Upper lobe of left lung (tissue), 6 donors: ENCODE measurements at places on chromosomes 1 and 21. TPM values are rescaled to one million over a fixed set of nuclear protein-coding genes. Genes with fewer than 3 reads are reported as not detected.

GJA9 gene
- total RNA-seq, result not detected

RNF2 gene
- 5.3 TPM for total RNA-seq

KLHDC8A gene
- total RNA-seq, result 0.34 TPM

DNA sequence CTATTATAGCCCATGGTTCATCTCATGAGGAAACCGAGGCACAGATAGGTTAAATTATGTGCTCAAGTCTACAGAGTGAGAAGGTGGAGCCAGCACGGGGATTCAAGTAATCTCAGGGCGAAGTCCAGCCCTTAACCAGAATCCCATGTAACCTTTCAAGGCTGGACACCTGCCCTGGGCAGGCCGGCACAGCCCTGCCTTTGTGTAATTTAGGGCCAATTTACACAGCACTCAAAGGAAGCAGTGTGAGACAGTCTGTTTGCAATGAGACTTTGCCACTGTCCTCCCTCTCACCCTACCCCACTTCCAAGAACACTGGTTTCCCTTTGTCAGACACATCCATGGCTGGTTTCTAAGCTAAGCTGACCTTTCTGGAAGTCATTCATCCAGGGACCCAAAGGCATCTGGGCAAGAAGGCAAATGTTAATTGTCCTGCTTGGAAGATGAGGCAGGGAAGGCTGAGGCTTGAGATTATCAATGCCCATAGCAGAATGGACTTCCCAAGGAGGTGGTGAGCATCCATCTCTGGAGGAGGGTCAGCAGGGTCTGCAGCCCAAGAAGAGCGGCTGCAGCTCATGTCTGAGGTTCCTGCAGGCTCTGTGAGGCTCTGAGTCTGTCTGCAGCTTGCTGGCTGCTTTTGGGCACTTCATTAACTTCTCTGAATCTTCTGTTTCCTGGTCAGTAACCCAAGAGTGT, 159.2 kb downstream of the TRABD2B start:
- no peaks in the 10 kb centered on the region for H3K4me1 ChIP-seq
- no peaks in the 10 kb centered on the region for H3K27me3 ChIP-seq
- no peaks in the 10 kb centered on the region for H3K36me3 ChIP-seq
- H3K4me3 ChIP-seq, result no peak overlapping the region
- DNase-seq, result no peak

- H3K36me3 ChIP-seq, result no peaks in the 10 kb centered on the region
- H3K27me3 ChIP-seq, result no peaks in the 10 kb centered on the region
- no peak for DNase-seq
- no peak overlapping the region for H3K4me3 ChIP-seq
- H3K4me1 ChIP-seq, result no peaks in the 10 kb centered on the region
- no peak overlapping the region for H3K27ac ChIP-seq
Measured at GRCh38 chr1:247551721-247552120, 2.8 kb downstream of the GCSAML start.

- H3K4me3 ChIP-seq, result no peak overlapping the region
- H3K27me3 ChIP-seq, result no peaks in the 10 kb centered on the region
- DNase-seq, result no peak
- H3K27ac ChIP-seq, result no peak overlapping the region
- no peaks in the 10 kb centered on the region for H3K36me3 ChIP-seq
Measured at GRCh38 chr1:152179566-152179965, 20.5 kb upstream of the RPTN start.

- no peaks in the 10 kb centered on the region for H3K36me3 ChIP-seq
- H3K4me3 ChIP-seq, result no peak overlapping the region
- peak overlapping the region; percentile 31 for H3K27ac ChIP-seq
- H3K27me3 ChIP-seq, result no peaks in the 10 kb centered on the region
Measured at GRCh38 chr1:201918343-201918742, 28.0 kb downstream of the LMOD1 start.

GRCh38 chr1:110951161-110951560, 12.6 kb downstream of the LRIF1 start:
- H3K4me1 ChIP-seq, result no peaks in the 10 kb centered on the region
- no peak overlapping the region for H3K4me3 ChIP-seq
- DNase-seq, result no peak
- H3K27me3 ChIP-seq, result no peaks in the 10 kb centered on the region

DNA sequence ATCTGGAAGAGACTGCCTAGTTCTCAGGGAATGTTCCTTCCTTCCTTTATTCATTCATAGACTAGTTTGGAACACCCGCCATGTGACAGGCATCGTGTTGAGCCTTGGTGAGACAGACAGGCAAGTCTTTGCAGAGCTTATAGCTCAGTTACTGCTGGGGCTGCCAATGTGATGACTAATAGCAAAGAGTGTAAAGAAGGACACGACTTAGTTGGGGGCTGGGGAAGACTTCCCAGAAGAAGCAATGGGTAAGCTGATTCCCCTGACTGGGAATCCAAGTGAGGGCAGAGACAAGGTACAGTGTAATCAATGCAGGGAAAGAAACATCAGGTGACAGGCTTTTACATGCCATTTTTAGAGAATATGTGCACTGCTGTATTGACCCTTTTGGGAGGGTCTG, 51.2 kb downstream of the TENT5C start:
- H3K36me3 ChIP-seq, result no peaks in the 10 kb centered on the region
- no peak overlapping the region for H3K4me3 ChIP-seq
- no peak overlapping the region for H3K27ac ChIP-seq
- H3K27me3 ChIP-seq, result no peaks in the 10 kb centered on the region
- H3K4me1 ChIP-seq, result peaks cover 4% of the 10 kb centered on the region

- H3K27ac ChIP-seq, result no peak overlapping the region
- H3K27me3 ChIP-seq, result no peaks in the 10 kb centered on the region
- no peak overlapping the region for H3K4me3 ChIP-seq
- H3K36me3 ChIP-seq, result no peaks in the 10 kb centered on the region
Measured at GRCh38 chr1:241408170-241408569, 51.2 kb upstream of the RGS7 start.
